GDM1 (cell line): ENCODE measurements at places on chromosomes 1 and 21.

DNA sequence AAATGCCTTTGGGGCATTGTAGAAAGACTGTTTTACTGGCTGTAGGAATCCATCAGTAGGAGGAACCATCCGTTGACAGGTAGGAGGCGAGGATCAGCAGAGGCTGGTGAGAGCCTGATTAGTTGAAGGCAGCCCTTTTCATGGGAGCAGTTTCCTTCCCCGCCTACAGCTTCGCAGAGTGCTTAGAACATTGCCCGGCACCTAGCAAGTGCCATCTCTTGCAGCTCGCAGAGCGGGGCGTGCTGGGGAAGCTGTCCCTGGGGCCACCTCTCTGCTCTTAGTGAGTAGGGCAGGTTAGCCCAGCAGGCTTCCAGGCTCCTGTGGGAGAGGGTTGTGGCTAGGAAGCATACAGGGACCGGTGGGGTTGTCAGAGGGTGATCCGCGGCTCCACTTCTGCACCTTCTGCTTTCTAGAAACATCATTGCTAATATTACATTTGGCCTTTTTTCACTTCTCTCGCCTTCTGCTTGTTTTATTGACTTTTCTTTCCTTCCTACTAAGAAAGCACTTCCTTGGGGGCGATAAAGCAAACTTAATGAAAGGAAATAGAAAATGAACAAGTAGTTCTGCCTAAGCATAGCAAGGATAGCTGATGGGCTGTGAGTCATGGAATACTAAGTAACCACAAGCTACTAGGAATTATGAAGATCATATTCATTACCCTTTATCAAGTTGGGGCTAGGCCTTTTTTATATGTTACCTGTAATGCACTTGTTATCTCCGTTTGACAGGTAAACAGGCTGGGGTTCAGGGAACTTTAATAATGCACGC lies 176.7 kb downstream of the GALNT2 start:
- no peak for DNase-seq

DNA sequence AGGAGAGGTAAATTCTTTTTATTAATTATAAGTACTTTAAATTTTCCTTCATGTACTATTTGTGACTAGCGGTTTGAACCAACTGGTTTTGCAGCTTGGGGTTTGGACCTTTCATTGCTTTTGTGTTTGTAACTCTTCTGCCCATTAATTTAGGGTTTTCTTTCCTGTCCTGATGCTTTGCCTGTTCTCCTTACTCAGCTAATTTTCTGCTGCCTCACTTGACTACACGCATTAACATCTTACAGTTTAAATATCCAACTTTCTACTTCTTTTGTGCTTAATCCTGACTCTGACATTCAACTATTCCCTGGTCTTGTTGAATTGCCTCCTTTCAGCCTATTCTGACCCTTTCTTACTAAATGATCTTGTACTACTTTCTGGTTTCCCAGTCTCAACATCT lies 135.6 kb downstream of the PTPRC start:
- no peak for DNase-seq

GRCh38 chr1:183291216-183291762 lies 105.2 kb downstream of the LAMC2 start:
- no peak for DNase-seq

DNA sequence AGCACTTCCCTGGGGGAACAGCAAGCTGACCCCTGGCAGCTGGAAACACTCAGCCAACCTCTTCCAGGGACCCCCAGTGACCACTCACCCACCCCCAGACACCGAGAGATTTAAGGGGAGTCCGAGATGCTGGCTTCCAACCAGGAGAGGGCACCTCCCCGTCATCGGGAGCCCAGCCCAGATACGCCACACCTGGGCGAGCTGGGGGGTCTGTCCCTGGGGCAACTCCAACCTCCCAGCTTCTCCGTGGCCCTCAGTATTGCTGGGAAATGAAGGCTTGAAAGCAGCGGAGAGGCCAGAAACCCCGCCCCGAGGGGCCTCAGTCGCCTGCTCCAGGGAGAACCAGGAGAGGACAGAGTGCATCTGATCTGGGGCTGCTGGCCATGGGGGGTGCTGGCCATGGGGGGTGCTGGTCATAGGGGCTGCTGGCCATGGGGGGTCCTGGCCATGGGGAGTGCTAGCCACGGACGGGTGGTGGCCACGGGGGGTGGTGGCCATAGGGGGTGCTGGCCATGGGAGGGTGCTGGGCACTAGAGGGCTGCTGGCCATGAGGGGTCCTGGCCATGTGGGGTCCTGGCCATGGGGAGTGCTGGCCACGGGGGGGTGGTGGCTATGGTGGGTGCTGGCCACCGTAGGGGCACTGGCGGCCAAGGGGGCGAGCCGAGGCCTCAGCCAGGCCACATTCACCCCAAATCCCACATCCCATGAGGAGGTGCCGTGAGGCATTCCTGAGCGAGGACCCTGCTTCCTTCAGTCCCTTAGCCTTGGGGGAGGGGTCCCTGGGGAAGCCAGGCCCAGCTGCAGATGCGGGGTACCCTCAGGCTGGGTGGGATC lies 61.5 kb upstream of the TTC34 start:
- no peak for DNase-seq

- DNase-seq = no peak
Observed at GRCh38 chr1:24490101-24490781, 12.4 kb upstream of the RCAN3 start.

DNA sequence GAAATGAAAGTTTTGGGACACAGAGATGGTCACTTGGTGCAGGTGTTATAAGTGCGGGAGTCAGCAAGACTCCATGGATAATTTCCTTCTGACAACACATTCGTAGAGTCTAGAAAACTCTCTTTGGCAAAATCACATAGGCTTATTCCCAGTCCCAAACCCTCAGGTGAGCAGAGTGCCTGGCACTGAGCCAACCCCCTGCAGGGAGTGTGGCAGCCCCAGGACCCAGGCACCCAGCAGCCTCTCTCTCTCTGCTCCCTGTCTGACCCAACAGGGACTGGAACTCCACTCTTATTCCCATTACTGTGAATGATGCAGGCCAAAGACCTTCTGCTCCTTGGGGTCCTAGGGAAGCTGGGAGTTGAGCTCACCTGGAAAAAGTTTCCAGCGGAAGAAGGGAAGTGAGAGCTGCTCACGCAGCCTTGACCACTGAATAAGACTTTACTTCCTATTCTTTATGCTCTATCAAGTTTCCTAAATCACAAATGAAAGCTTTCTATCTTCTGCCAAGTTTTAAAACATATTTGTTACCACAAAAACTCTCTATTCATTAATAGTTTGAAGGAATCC lies 132.6 kb upstream of the ETV3 start:
- no peak for DNase-seq

GRCh38 chr1:113314600-113314999 lies 75.7 kb upstream of the MAGI3 start:
- no peak for DNase-seq

DNA sequence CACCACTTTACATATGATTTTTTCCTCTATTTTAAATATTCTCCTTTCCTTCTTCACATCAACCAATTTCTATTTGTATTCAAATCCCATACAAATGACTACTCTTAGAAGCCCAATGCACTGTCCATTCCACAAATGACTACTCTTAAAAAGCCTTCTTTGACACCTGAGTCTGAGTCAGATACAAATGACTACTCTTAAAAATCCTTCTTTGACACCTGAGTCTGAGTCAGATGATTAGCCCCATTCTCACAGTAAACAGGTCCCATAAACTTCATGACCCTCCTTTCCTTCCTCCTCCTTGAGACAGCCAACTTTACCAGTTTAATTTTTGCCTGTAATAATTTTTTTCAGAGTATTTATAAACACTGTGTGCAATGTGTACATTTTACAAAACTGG lies 231.3 kb upstream of the USP25 start:
- DNase-seq = no peak

- DNase-seq = no peak
Observed at GRCh38 chr1:220955116-220955515, 75.9 kb downstream of the HLX start.

- DNase-seq = no peak
Observed at GRCh38 chr1:115300087-115300876, 37.8 kb downstream of the NGF start.

DNA sequence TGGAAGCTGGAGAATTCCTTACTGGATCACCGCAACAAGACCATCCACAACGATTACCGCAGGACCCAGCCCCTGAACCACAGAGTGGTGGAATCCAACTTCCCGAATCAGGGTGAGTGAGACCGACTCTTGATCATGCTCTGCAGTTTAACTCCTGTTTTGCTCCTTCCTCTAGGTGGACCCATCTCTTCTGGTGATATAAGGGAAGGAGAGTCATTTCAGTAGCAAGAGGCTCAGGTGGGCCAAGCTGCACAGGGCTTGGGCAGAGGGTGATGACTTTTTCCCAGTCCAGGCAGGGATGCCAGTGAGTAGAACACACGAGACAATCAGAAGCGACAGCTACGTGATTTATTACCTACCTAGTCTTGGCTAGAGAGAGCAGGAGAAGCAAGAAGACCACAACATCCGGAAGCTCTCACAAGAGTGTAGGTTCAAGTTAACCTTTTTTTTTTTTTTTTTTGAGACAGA lies 25.2 kb downstream of the CA6 start:
- DNase-seq = peak; percentile 52

GRCh38 chr1:92081031-92081430 lies 886 bp downstream of the BTBD8 start:
- no peak for DNase-seq

DNA sequence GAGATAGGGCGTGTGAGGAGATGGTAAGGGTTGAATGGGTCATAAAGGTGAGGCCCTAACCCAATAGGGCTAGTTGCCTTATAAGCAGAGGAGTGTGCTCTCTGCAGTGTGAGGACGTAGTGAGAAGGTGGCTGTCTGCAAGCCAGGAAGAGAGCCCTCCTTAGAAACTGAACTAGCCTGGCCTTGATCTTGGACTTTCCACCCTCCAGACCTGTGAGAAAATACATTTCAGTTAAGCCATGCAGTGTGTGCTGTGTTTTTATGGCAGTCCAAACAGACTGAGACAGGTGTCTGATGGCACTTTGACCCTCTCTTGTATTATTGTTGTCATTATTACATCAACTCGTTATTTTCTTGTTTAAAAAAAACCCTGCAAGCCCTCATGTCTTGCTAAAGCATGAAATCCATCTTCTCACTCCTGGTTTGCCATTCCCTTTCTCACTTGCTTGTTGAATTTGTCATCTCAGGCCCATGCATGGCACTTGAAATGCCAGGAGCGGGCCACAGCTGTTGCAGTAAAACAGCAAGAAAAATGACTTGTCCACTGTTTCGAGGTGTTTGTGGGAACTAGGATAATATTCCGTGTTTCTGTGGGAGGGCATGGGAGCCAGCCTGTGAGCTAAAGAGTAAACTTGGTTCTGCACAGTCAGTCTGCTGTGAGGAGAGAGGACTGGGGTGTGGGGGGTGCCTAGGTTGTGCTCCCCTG lies 78.6 kb downstream of the STUM start:
- no peak for DNase-seq

GRCh38 chr1:20174937-20175666 lies 10.8 kb upstream of the UBXN10 start:
- no peak for DNase-seq
